ENCODE measurements at places on chromosomes 1 and 21.
A peak's percentile ranks its signal among the peaks of the same experiment; 100 is the strongest.

- peak; percentile 66 for DNase-seq
Measured at GRCh38 chr1:8712413-8713231, 104.8 kb downstream of the RERE start.

- no peak for DNase-seq
Measured at GRCh38 chr1:117070124-117070523, 10.0 kb downstream of the TTF2 start.

DNA sequence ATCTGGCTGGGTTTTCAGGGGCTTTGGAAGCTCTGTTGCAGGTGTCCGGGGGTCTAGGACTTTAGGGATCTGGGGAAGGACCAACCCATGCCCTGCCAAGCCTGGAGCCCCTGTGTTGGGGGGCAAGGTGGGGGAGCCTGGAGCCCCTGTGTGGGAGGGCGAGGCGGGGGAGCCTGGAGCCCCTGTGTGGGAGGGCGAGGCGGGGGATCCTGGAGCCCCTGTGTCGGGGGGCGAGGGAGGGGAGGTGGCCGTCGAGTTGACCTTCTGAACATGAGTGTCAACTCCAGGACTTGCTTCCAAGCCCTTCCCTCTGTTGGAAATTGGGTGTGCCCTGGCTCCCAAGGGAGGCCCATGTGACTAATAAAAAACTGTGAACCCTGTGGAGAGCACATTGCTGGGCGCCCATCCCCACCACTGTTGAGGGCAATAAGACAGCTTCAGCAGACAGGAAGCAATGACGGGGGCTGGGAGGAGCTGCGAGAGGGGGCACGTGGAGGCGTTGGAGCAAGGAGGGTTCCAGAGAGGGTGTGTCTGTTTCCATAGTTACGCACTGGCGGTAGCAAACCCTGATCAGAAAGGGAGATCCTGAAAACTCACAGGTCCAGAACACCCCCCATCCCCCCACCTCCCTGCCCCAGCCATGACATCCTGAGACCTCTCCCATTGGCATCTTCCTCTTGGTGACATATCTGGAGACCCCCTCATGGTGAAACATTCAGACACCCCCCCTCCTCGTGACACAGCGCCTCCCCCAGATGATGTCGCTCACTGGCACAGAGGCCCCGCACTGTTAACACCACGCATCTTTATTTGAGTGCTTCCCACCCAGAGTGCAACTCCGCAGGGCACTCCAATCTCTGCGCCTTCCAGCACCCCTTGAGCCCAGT lies 8.4 kb downstream of the MYBPH start:
- no peak for DNase-seq

- no peak for DNase-seq
Measured at GRCh38 chr21:23718446-23719285, 1888.6 kb downstream of the MRPL39 start.

DNA sequence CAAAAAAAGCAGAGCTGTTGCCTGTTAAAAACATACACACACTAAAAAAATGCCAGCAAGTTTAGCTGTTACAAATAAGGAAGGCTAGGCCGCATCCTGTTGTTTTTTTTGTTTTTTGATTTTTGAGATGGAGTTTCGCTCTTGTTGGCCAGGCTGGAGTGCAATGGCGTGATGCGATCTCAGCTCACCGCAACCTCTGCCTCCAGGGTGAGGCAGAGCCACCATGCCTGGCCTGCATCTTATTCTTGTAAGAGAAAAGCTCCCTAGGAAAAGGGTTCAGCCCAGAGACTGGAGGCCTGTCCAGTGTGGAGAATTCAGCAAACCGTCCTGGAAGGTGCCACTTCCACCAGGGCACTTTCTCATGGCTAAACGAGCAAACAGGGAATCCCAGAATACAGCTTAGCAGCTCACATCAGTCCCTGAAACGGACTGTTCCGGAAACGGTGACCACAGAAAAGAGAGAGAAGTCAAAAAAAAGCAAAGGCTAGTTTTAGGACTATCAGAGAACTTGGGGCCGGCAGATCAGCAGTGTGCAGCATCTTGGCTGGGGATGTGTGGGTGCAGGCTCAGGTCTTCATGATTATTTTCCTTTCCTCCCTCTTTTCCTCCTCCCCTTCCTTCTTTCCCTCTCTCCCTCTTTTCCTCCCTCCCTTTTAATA lies 283.6 kb downstream of the AJAP1 start:
- DNase-seq, result no peak

- peak; percentile 75 for DNase-seq
Measured at GRCh38 chr1:67749844-67750690, 65.1 kb downstream of the GADD45A start.

GRCh38 chr1:15833069-15833679 lies 14.3 kb upstream of the SPEN start:
- peak; percentile 42 for DNase-seq

- DNase-seq, result peak; percentile 77
Measured at GRCh38 chr1:116508984-116509980, 61.5 kb downstream of the CD58 start.

DNA sequence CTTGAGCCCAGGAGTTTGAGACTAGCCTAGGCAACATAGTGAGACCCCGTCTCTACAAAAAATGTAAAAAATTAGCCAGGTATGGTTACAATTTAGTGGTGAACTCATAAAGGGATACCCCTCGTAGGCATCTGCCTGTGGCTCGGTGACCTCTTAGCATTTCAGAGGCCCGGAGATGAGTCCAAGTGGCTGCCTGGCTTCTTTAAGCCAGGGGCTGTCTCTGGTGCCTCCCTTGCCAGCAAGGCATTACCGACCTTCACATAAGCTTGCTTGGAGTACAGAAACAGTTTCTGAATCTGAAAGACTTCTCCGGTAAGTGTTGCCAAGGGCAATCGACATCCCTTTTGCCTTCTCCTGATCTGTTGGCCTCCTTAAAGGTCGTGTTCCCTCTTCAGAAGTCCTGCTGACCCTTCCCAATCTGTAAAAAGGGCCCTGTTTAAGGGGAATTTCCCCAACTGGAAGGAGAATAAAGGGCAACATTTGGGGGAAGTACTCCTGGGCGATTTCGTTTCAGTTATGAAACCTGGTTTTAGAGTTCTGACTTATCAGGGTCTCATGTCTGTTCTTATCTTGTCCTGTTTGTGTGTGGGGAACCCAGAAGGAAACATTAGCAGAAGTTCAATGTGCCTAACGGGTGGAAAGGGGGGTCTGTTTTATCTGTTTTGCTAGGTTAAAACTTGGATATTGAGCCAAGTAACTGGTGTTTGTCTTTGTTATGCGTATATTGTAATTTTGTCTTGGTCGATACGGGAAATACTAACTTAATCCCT lies 32.9 kb downstream of the KIFAP3 start:
- no peak for DNase-seq

- DNase-seq, result no peak
Measured at GRCh38 chr1:218516526-218516925, 171.4 kb downstream of the TGFB2 start.

GRCh38 chr1:87074001-87074795 lies 159.8 kb downstream of the HS2ST1 start:
- no peak for DNase-seq

Measured in AG08395 (cell line).